CD4-positive, alpha-beta T cell treated with Interferon gamma for 1 hour (primary cell): ENCODE measurements at places on chromosomes 2 and 18.

- no peak for DNase-seq
Measured at GRCh38 chr2:4900242-4900641, 791.9 kb upstream of the SOX11 start.

DNA sequence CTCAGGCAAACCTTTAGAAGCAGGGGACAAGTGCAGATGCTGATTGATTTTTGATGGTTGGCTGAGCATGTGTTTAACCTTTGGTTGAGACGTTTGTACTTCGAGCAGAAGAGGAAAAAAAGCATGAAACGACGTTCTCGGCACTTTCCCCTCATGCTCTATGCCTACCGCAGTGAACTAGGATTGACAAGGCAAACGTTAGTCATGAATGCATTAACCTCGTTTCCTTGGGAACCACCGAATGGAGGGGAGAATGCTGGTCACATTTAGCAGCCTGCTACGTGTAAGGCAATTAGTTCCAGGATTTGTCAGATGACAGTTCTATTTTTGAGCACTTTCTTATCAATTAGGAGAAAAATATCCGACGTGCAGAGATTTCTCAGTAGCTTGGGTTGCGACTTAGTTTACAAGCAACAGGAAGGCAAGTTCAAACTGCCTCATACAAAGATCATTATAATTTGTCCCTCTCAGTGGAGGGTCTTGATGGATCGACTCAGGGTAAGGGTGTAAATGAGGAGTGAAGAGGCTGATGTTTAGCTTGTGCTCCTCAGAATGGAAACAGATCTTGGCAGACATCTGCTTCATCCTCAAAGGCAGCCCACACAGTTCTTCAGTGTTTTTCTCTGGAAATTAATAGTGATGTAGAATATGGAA lies 47.4 kb upstream of the GPR45 start:
- DNase-seq = no peak

DNA sequence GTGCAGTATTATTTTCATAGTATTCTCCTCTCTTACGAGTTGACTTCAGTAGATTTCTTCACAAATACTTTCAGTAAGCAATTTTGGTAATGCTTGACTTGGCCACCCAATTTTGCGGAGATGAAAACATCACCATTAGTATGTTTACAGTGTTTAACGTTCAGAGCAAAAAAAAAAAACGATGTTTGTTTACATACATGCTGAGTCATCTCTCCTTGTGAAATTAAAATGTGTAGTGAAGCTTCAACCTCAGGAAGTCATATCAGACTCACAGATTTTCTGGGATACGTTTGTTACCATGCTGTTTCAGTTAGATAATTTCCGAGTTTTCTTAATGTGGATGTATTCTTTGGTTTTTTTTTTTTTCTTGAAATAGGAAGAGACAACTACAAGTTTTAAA lies 100.1 kb downstream of the CTNNA2 start:
- no peak for DNase-seq

DNA sequence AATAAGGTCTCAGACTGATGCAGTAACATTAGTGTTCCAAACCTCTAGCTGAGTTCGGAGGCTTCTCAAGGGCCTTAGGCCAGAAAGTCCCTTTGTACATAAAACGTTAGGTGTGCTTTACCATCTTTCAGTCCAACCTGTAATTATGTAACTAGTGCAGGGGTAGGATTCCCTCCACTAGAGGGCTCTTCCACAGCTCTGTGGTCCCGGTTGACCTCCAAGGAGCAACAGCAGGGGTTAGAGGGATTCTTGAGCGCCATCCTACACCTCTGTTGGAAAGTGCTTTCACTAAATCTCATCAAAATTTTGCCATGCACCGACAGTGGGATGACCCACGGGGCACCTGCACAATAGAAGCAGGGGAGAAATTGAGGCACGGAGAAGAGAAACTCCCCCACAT lies 155.8 kb upstream of the LRP1B start:
- no peak for DNase-seq

DNA sequence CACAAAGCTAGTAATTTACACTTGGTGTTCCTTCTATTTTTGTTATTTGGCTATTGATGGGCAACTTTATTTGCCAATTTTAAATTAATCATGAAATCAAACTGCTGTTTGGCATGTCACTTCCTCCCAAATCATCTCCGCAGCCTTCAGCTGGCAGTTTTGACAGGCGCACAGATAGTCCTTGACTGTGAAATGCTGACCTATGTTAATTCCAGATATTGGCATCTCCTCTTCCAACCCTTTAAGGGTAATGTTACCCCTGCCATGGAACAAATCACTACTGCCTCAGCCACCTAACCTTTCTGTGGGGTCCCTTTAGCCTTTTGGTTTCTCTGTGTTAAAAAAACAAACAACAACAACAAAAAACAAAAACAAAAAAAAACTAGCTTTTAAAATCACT lies 182.4 kb upstream of the TANK start:
- DNase-seq = no peak

DNA sequence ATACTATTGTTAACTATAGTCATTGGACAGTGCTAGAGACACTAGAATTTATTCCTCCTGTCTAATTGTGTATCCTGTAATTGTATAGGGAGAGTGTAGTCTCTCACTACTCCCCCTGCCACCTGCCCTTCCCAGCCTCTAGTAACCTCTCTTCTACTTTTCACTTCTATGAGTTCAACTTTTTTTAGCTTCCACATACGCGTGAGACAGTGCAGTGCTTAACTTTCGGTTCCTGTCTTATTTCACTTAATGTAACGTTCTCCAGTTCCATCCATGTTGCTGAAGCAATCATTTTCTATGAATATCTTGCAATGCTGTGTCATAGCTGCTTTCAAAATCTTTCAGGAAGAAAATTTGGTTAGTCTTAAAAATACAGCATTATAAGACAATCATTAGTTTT lies 22.8 kb upstream of the RUFY4 start:
- DNase-seq = no peak

- peak; percentile 35 for DNase-seq
Measured at GRCh38 chr18:31101183-31102024, 817 bp downstream of the DSC2 start.

DNA sequence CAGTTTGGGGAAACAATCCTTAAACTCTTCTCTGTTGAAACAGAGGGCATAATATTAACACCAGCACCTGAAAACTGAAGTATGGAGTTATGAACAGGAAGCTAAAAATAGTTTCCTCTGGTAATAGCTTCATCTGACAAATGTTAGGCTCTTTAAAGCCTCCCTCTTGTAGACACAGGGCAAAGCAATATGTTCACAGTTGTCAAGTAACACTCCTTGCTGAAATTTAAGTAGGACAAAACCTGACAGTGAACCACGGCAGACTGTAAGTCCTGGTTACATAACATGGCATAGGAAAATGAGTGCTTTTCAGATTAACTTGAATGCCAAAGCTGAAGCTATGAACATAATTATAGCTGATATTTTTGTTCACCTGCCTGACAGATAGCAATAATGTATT lies 172.9 kb downstream of the CMPK2 start:
- no peak for DNase-seq

- no peak for DNase-seq
Measured at GRCh38 chr2:210092791-210093190, 78.4 kb downstream of the KANSL1L start.

DNA sequence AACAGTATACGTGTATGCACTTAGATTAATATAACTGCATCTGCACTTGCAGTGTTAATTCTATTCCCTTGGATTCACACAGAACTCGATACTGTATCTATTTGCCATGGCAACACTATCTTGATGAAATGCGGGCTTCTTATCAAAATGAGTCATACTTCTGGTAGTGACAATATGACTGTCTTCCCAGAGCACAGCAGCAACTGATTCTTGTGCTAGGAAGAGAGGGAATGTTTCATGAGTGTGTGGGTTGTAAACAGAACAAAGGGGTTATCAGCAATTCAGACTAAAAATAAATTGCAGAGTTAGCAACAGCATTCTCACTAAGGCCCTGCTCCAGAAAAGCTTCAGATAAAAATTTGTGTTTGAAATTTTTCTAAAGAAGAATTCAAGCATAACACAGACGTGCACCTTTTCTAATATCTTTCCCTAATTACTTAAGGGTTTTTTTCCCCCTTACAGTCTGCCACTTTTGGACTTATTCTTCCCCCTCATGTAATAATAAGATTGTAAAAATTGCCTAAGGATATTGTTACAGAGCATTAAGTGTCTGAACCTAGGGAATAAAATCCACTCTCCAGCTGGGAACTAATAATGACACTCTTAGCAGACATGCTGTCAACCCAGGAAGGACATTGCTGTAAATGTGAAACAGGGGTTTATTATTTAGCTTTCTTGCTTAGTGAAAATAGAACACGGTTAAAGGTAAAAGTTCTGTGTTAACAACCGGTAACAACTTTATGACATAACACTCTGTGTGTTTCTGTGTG lies 99.9 kb upstream of the SLC38A11 start:
- DNase-seq = no peak

DNA sequence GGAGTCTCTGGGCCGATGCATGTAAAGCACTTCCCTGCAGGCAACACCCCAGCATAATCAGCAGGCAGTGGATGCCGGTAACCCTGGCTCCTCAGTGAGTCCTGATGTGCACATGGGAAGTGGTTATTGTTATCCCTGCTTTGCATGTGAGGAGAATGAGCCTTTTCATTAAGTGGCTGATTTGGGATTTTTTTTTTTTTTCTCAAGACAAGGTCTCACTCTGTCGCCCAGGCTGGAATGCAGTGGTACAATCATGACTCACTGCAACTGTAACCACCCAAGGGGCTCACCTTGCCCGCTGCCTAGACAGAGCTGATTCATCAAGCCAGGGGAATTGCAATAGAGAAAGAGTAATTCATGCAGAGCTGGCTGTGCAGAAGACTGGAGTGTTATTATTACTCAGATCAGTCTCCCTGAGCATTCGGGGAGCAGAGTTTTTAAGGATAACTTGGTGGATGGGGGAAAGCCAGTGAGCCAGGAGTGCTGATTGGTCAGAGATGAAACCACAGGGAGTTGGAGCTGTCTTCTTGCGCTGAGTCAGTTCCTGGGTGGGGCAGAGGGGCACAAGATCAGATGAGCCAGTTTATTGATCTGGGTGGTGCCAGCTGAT lies 95.4 kb downstream of the SOCS6 start:
- DNase-seq = no peak

- DNase-seq = no peak
Measured at GRCh38 chr2:165610591-165611029, 141.1 kb downstream of the CSRNP3 start.

DNA sequence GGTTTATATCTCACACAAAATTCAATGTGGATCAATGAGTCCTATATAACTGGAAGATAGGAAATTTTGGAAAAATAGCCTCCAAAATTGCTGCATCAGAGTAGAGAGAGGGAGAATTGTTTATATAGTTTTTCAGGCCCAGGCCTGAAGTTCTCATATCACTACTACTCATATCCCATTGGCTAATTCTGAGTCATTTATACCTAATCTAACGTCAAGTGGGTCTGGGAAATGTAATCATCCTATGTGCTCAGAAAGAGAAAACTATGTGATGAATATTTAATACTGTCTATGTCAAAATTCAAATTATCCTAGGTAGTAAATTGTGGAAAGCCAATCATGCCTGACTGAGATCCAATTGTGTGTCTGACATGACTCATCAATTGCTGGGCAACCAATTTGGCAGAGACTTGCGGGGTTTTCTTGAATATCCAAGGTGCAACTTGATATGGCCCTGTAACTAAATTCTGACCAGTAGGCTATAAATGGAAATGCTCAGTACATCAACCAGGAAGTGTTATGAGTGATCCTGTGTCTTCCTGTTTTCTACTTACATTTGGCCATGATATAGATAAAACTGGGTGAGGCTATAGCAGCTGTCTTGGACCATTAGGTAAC lies 744.4 kb downstream of the KCNJ3 start:
- DNase-seq = no peak

- no peak for DNase-seq
Measured at GRCh38 chr2:47506024-47506423, 103.1 kb downstream of the MSH2 start.

DNA sequence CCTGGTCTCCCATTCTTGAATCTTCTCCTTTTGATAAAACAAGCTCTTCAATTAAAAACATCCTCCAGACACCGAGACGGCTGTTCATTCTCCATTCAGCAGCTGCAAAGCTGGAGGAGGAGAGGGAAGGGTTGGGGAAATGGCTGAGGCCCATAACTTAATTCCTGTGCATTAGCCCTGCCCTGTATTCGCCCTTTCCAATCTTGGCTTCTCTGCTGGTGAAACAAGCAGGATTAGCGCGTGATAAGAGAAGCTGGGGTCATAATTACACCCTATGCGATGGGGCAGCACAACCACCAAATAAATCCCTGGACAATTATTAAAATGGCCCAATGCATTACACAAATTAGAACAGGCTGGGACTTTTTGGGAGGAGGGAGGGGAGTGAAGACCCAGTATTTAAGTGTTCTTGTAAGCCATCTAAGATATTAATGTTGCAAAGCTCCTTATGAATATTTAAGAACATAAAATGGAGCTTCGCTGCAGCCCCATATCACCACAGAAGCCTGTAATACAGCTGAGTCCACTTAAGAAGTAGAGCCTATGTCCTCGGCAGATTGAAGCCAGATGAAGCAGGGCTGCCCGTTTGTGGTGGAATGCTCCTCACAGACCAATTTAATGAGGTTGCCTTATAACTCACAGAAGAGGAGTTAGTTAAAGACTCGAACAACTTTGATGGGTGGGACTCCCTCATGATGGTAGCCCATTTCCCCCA lies 176.6 kb upstream of the SKOR2 start:
- no peak for DNase-seq

- no peak for DNase-seq
Measured at GRCh38 chr2:76984359-76984758, 537.8 kb downstream of the LRRTM4 start.

DNA sequence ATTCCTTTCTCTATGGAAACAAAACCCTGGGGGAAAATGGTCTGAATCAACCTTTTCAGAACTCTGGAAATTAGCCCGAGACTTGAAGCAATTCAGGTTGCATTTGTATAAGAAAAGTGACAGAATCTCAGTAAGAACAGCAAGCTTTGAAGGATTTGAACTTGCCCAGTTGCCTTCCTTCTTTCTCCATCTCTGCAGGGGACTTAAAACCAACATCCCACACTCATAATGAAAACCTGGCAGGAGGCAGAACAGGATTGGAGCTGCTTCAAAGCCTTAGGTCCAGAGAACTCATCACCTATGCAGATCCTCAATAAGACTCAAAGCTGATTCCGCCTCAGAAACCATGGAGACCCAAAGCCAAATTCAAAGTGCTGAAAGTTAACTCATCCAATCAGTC lies 790.5 kb upstream of the ID2 start:
- no peak for DNase-seq
